Activated T-cell treated with anti-CD3 and anti-CD28 coated beads, Interleukin-2, amount 50 U/mL, for 72 hours (primary cell): ENCODE measurements at places on chromosomes 13 and 19. TPM values are rescaled to one million over a fixed set of nuclear protein-coding genes. Genes with fewer than 3 reads are reported as not detected.

Gene OR7D2
- total RNA-seq: 0.24 TPM

GRCh38 chr13:43260999-43261398 is 237.6 kb downstream of the DNAJC15 start:
- no peak overlapping the region for H3K4me3 ChIP-seq
- H3K27ac ChIP-seq: no peak overlapping the region
- H3K4me1 ChIP-seq: no peaks in the 10 kb centered on the region
- H3K27me3 ChIP-seq: peaks cover 5% of the 10 kb centered on the region

DNA sequence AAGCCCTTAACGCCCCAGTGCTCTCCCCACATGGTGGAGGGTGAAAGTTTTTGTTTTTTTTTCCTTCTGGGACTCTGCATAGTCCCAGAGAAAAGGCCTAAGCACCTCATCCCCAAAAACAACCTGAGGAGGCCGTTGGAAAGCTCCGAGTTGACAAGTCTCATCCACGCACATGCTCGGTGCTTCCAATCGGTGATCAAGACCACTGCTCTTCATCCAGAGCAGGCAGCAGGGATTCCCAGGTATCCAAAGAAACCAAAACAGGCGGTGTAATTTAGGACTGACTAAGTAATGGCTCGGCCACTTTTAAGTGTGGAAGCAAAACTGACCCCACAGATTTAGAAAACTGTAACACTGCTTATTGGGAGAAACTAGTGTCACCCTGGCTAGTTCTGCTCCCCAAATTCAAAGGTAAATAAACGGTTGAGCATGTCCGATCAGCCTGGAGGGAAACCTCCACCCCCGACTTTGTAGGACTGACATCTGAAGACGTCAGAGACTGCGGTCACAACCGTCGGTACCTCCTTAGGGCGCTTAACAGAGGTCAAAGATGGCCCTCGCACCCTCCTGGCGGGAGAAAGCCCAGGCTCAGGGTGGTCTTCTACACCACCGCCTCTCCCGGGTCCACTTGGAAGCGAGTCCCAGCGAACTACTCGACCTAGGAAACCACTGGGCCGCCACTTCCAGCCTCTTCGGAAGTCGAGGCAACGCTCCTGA is 997 bp upstream of the ZNF446 start:
- no peaks in the 10 kb centered on the region for H3K27me3 ChIP-seq
- peaks cover 3% of the 10 kb centered on the region for H3K36me3 ChIP-seq
- peaks cover 33% of the 10 kb centered on the region for H3K4me1 ChIP-seq

DNA sequence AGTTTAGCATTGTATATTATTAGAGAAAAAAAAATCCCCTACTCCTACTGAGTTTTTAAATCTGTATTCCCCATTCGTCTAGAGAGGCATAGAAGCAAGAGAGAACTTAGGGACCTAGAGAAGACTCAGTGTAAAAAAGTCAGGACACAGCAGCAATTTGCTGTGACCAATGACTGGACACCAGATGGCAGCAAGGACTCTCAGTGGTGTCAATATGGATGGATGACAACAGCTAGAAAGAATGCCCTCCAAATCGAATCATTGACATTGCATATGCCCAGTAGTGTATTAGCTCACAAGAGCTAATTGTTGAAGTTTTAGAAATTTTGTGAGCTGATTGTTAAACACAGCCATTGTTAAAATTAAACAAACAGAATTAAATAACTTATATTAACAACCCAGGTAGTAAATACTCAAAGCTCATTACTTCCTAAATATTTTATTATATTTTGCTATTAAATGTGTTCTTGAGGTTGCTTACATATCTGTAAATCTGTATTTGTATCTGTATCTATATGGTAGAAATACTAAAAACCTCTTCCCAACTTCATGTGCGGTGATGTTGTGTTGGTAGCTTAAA is 43.9 kb downstream of the SIAH3 start:
- H3K36me3 ChIP-seq: no peaks in the 10 kb centered on the region
- peaks cover 5% of the 10 kb centered on the region for H3K4me1 ChIP-seq
- no peaks in the 10 kb centered on the region for H3K27me3 ChIP-seq
- H3K27ac ChIP-seq: no peak overlapping the region
- no peak overlapping the region for H3K4me3 ChIP-seq

DNA sequence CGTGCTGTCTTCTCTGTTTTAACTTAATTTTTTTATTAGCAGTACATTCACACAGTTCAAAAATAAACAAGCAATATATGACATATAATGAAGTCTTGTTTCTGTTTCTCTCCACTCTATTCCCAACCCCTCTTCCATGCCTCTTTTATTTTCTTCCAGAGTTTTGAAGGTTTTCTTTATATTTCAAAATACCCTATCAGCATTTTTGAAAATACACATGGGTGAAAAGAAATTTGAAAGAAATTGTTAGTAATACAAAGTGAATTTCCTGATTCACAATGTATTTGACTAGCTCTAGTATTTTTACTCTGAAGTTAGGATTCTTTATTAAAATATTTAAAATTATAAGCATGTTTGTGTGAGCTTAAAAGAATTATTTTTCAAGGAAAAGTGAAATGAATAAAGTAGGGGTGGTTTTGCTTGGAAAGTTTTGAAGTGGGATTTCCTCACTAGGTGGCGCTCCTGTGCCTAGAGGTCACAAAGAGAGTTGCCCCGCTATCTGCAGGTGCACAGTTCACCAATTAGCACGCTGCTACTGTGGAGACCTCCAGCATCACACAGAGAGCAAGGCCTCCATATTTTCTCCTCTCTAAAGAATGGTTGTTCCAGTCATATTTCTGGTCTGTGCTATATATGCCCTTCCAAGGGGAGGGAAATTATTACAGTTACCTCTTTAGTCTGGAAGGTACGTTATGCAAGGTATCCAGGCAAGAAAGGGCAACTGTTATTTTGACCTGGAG is 37.6 kb downstream of the SOX21 start:
- H3K27ac ChIP-seq: no peak overlapping the region
- H3K4me1 ChIP-seq: no peaks in the 10 kb centered on the region
- peaks cover 5% of the 10 kb centered on the region for H3K36me3 ChIP-seq
- H3K27me3 ChIP-seq: peaks cover 32% of the 10 kb centered on the region
- no peak overlapping the region for H3K4me3 ChIP-seq

DNA sequence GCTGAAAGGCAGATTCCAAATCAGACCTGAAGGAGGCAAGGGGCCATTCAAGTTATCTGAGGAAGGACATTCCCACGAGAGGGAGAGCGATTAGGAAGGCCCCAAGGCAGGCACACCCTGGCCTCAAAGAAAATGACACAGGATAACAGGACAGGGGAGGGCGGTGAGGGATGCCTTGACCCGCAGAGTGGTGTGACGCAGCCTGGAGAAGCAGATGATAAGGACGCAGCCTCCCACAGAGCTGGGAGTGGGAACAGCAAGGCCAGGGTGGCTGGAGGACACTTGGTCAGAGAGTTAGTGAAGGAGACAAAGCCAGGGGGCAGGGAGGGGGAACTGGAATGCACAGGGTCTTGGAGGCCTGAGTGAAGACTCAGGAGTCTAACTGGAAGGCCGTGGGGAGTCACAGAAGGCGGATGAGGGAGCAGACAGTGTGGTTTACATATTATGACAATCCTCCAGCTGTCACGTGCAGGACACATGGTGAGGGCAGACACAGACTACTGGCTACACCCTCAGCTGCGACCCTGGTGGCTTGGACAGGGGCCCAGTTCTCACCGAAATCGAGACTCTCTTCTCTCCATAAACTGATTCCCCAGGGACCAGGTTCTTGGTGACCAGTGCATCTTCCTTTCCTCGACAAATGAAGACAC is 5.8 kb upstream of the DYRK1B start:
- no peaks in the 10 kb centered on the region for H3K27me3 ChIP-seq
- DNase-seq: no peak
- peak overlapping the region; percentile 38 for H3K27ac ChIP-seq
- H3K4me1 ChIP-seq: peaks cover 37% of the 10 kb centered on the region
- H3K36me3 ChIP-seq: peaks cover 22% of the 10 kb centered on the region

GRCh38 chr19:48595171-48595570 is 11.4 kb upstream of the SPACA4 start:
- H3K27ac ChIP-seq: no peak overlapping the region
- H3K4me1 ChIP-seq: peaks cover 6% of the 10 kb centered on the region
